ENCODE measurements at places on chromosomes 3 and 15.

GRCh38 chr3:195421400-195421799 is 21.4 kb downstream of the ACAP2 start:
- DNase-seq = no peak

- DNase-seq = no peak
Measured at GRCh38 chr15:70479785-70480184, 283.6 kb downstream of the UACA start.

- peak; percentile 33 for DNase-seq
Measured at GRCh38 chr15:45457641-45458539, 64.7 kb downstream of the SLC30A4 start.

GRCh38 chr15:39925112-39925842 is 5.2 kb upstream of the GPR176 start:
- DNase-seq = no peak

GRCh38 chr3:186605561-186606545 is 7.0 kb upstream of the AHSG start:
- DNase-seq = no peak

DNA sequence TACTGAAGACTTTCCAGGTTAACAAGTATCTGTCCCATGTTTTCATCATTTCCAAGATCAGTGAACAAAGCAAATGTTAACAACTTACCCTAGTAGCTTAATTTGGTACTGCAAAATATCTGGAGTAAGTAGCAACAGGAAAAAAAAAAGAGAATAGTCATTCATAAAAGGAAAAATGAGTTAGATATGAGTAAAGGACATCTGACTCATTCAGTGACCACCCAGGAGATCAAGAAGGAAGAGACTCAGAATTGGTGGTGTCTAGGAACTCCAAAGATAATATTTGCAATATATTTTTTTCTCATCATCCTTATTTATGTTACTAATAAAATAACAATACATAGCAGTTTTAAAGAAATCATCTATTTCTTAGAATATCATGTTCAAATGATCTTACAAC is 253.8 kb upstream of the COL8A1 start:
- no peak for DNase-seq

- no peak for DNase-seq
Measured at GRCh38 chr15:38538328-38539007, 26.1 kb downstream of the RASGRP1 start.

DNA sequence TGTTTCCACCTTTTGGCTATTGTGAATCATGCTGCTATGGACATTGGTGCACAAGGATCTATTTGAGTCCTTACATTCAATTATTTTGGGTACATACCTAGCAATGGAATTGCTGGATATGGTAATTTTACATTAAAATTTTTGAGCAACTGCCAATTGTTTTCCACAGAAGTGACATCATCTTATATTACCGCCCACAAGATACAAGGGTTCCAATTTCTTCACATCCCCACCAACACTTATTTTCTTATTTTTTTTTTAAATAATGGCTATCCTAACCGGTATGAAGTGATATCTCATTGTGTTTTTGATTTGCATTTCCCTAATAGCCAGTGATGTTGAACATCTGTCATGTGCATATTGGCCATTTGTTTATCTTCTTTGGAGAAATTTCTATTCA is 22.5 kb upstream of the NPTN start:
- DNase-seq = no peak

- no peak for DNase-seq
Measured at GRCh38 chr15:94229591-94230369, 1.6 kb upstream of the MCTP2 start.

DNA sequence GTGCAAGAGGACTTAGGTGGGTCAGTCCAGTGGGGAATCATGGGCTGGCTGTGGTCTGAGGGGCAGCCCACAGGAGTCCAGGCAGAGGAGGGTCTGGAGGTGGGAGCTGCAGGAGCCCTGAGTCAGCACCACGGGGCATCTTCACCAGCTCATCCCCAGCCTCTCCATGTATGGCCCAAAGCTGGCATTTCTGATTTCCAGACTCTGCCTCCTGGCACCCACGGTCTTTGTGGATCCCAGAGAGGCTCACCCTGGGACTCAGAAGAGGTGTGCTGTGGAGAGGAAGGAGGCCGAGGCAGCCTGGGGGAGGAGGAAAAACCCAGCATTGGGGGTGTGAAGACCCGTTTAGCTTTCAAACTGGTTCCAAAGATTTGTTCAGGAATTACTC is 64.5 kb upstream of the KLF13 start:
- DNase-seq = no peak

DNA sequence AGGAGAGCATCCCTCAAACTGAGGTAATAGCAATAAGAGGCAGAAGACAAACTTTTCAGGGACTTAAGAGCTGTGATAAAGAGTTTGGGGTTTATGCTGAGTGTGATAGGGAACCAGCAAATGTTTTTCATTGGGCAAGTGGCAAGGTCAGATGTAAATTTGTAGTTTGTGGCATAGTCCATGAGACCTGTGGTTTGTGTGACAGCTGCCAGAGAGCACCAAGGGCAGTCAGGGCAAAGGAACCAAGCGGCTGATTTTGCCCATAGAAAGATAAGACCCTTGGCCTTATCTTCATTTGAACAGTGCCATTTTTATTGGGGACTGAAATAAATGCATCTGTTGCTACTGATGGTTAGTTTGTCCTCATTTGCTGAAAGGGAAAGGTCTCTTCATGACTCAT is 220.3 kb downstream of the LRRN1 start:
- no peak for DNase-seq

GRCh38 chr3:32401556-32402081 is 10.0 kb downstream of the CMTM7 start:
- peak; percentile 23 for DNase-seq

GRCh38 chr15:56242576-56243162 is 1.0 kb downstream of the RFX7 start:
- DNase-seq = no peak

GRCh38 chr15:65096481-65097385 is 18.3 kb downstream of the UBAP1L start:
- no peak for DNase-seq

DNA sequence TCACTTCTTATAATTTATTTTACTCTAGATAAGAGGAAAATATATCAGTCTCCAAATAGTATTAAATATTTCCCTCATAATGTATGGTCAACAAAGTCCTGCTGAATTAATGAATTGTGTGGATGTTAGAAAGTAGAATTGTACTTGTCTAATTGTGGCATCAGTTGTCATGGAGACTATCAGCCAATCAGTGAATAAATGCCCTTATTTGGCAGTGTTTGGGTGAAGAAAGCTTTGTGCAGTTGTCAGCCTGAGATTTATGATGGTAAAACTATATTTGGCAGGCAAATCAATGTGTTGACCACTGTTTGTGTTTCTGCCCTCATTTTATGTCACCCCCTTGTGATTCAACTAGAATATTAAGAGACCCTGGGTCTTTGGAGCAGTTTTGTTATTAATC is 293.6 kb upstream of the MDFIC2 start:
- DNase-seq = no peak

DNA sequence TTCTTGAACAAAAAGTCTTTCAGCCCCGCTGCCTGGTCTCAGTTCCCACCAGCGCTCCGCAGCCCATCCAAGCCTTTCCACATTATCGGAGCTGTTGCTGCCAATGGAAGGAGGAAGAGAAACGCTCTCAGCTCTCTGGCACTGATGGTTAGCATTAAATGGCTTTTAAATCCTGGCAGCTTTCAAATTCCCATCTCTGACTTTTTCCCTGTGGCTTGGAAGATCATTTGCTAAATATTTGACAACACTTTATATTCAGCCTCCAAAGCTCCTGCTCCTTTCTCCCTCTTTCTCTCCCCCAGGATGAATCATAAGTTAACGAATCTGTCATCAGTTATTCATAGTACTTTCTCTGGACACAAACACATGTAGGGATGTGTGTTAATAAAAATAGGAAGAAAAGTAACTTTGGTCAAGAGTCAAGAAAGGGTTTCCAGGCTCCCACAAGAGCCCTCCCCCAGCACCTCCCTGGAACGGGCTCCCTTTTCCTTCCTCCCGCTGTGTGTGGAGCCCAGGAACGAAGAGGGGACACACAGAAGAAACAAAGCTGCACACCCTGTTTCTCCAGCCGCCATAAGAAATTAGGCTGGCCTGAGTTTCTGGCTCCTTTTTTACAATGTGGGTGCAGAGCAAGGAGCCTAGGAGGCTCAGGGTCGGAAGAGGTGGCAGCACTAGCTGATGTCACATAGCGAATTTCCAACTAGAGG is 47.6 kb upstream of the TSEN2 start:
- no peak for DNase-seq

- DNase-seq = no peak
Measured at GRCh38 chr3:13203398-13204176, 130.4 kb upstream of the IQSEC1 start.

- DNase-seq = no peak
Measured at GRCh38 chr3:128992926-128993460, 883 bp downstream of the CFAP92 start.

DNA sequence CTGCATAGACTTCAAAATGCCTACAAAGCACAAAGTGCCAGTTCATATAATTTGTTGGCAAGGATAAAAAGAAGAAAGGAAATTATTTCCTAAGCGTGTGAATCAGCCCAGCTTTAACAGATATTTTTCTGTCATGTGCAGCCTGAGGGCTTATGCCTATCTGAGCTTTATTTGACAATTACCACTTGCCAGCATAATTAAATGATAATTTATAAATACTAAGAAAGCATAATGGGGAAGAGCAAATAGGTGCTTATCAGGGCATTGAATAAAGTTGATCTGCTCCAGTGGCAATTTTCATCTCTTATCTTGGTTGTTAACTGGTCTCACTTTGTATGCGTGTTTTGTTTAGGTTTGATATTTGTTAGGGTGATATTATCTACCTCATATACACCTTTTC is 313.4 kb upstream of the DNAJC19 start:
- no peak for DNase-seq

DNA sequence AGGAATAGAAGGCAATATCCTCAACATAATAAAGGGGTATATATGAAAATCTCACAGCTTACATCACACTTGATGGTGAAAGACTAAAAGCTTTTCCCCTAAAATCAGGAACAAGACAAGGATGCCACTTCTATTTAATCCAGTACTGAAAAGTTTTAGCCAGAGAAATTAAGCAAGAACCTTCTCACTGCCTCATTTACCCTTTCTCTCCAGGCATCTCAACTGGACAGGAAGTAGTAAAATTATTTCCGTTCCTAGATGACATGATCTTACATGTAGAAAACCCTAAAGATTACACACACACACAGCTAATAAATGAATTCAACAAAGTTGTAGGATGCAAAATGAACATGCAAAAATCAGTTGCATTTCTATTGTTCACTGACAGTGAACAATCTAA is 11.2 kb downstream of the SCAP start:
- no peak for DNase-seq

DNA sequence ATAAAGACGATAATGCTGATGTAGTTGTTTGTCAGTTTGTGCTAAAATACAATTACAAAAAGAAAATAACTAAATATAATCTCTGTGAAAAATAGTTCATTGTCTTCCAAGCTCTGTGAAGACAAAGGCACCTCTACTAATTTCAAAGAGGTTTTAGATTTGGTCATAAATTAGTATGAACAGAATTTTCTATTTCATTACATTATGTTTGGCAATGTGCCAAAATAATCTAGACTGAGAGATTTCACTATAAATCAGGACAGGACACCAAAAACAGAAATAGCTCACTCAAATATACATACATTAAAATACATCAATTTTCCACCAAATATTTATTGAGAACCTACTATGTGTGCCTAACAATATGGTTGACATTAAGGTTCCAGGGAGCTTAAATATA is 264.9 kb upstream of the CCDC54 start:
- DNase-seq = no peak

GRCh38 chr3:73225146-73225855 is 163.8 kb downstream of the EBLN2 start:
- DNase-seq = no peak

DNA sequence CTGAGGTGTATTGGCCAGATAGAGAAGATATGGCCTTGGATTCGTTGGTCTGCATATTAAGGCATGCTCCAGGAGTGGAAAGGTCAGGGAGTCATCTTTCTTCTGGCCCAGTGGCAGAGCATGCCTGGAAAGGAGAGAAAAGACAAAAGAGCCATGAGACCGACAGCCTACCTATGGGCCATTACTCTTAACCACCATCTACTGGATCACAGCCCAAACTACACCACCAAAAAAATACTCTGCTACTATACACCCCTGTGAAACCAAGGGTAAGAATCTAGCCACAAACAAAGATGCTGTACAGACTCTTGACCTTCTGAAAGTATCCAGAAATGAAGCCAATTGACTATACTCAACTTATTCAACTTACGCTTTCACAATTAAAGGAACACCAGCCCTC is 96.1 kb upstream of the PLSCR5 start:
- no peak for DNase-seq

DNA sequence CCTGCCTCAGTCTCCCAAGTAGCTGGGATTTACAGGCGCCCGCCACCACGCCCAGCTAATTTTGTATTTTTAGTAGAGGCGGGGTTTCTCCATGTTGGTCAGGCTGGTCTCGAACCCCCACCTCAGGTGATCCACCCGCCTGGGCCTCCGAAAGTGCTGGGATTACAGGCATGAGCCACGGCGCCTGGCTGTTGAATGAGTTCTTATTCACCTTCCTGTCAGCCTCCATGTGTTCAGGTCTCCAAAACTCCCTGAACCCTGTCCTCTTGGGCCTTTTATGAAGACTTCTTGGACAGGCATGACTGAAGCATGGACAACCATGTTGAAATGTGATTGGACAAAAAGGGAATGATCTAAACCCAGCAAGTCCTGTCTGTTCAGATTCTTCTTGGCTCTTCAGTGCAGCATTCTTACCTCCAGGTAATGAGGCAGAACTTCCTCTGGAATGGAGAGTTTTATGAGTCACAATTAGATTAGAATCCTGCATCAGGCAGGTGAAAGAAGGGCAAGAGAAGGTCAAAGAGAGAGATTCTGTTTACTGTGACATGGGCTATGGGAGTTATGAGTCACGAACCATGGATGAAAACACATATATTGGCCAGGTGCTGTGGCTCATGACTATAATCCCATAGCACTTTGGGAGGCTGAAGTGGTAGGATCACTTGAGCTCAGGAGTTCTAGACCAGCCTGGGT is 23.1 kb upstream of the EIF4A2 start:
- DNase-seq = no peak

- no peak for DNase-seq
Measured at GRCh38 chr3:140165781-140166180, 230.8 kb downstream of the CLSTN2 start.

DNA sequence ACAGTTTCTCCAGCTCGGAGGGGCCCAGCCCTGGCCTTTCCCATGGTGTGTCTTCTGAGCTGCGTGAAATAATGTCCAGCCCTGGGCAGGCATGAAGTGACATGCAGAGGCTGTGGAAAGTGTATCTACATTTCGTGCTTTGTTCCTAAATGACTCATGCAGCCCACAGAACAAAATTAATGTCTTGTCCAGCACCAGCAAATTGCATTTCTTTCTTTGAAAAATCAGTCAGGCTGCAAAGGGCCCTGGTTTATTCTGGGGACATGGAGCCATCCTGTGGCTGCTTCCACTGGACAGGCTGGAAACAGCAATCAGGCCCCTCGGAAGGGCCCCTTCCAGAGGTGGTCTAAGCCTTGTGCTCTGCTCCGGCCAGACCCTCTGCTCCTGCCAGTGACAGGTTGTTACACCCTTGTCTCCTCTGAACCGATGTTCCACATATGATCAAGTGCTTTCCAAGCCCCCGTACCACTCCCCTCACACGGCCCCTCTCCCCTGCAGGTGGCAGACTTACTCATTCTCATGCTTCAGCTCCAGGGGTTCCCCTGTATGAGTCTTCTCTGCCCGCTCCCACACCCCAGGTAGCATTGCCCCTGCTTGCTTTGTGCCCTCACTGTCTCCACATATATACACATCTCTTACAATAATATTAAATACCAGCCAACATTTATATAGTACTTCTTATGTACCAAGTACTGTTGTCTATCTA is 33.7 kb downstream of the CRYGS start:
- no peak for DNase-seq

GRCh38 chr15:48010316-48010715 is 110.5 kb upstream of the SLC24A5 start:
- DNase-seq = no peak

Measured in anterior cingulate cortex (tissue), 58 donors.